AG04450 (cell line): ENCODE measurements at places on chromosomes 3 and 15.

GRCh38 chr3:31667582-31667981, 134.9 kb downstream of the STT3B start:
- DNase-seq = no peak

DNA sequence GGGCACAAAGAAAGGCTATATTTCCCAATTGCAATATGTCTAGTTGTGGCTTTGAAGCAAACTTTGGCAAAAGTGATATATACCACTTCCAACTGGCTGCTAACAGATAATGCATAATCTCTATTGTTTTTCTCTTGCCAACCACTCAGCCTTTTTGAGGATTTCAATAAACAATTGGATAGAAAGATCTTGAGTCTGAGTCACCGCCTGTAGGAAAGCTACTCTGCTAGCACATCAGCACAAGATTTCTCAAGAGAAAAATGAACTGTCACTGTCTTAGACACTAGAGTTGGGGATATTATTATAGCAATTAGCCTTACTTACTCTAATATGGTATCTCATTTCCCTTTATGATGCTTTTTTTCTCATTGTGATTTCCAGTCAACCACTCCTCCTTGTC, 119.7 kb downstream of the SST start:
- DNase-seq = no peak

DNA sequence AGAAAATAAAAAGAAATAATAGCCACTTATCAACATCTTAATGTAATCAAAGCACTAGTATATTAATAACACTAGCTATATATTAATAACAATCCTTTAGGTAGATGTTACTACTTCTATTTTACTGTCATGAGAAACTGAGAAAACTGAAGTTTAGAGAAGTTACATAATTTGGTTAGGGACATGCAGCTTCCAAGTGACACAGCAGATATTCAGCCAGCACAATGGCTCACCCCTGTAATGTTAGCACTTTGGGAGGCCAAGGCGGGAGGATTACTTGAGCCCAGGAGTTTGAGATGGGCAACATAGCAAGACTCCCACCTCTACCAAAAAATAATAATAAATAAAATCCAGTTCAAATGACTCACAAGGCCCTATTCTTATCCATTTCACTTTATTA, 1.9 kb upstream of the UBR1 start:
- no peak for DNase-seq

- no peak for DNase-seq
These were observed 627.1 kb upstream of the CCDC54 start for GRCh38 chr3:106750092-106750491.

DNA sequence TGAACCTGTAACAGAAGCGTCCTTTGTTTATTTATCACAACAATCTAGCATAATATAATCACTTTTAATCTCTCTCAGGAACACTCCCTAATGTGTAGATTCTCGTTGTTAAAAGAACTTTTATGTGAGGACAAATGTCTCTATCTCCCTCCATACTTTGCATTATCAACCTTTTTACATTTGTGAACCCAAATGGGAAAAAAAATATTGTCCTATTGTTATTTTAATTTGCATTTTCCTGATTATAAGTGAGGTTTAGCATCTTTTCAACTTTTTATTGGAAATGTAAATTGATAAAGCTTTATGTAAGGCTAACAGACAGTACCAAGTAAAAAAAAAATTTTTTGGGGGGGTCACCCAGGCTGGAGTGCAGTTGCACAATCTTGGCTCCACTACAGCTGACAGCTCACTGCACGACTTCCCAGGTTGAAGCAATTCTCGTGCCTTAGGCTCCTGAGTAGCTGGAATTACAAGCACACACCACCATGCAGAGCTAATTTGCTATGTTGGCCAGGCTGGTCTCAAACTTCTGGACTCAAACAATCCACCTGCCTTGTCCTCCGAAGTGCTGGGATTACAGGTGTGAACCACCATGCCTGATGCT, 33.0 kb upstream of the DENND4A start:
- DNase-seq = no peak

- DNase-seq = no peak
These were observed 41.7 kb upstream of the SEC22A start for GRCh38 chr3:123159926-123160635.

DNA sequence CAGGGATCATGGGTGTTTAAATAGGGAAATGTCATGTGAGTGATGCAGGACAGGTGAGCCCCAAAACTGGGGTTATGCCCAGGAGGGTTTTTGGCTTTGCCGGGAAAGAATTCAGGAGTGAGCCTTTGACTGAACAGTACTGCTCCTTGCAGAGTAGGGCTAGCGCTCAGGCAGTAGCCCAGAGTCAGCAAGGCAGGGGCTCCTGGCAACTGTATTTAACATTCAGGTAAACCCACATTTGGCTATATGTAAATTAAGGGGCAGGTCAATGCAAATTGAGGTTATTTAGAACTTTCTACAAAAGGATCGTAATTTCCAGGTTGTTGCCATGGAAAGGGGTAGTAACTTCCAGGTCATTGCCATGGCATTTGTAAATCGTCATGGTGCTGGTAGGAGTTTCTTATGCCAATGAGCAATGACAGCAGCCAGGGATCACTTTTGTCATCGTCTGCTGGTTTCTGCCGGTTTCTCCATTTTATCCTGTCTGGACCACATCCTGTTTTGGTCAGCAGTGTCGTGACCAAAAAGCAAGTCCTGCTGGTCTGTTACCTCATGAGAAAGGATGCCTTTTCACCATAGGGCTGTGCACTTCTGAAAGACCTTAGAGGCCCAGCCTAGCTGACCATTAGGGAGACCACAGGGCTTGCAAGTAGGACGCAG, 24.3 kb downstream of the MTHFS start:
- no peak for DNase-seq
